NT2/D1 (cell line): ENCODE measurements at places on chromosomes 16 and 17.

GRCh38 chr17:74037320-74037719 is 166.2 kb upstream of the RPL38 start:
- no peak for DNase-seq

GRCh38 chr17:81302861-81303333 is 7.8 kb upstream of the SLC38A10 start:
- DNase-seq = no peak

GRCh38 chr16:11914210-11915113 is 1.3 kb downstream of the GSPT1 start:
- no peak for DNase-seq

GRCh38 chr17:40402668-40403067 is 15.0 kb downstream of the TOP2A start:
- DNase-seq = no peak

DNA sequence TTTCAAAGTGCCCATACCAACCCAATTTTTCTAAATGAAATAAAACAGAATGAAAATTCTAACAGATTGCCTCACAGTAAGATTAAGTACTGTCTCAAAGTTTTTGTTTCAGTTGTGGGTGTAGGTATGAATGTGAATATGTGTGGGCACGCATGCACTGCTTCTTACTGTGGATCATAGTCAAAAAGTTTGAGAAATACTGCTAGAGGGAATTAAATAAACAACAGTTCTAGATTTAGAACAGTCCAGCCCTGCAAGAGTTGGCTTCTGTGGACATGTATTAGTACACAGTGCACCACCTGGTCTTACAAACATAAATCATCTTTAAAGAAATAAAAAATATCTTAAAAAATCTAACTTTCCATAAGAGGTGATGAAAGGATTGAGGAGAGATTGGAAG is 8.4 kb downstream of the ZNF652 start:
- no peak for DNase-seq

GRCh38 chr17:75688209-75688825 is 21.2 kb downstream of the SAP30BP start:
- DNase-seq = no peak

GRCh38 chr17:35155246-35155645 is 7.6 kb downstream of the UNC45B start:
- DNase-seq = no peak

- no peak for DNase-seq
Measured at GRCh38 chr16:73252446-73252845, 204.5 kb upstream of the ZFHX3 start.

- no peak for DNase-seq
Measured at GRCh38 chr17:38875477-38876075, 5.7 kb downstream of the LASP1 start.

DNA sequence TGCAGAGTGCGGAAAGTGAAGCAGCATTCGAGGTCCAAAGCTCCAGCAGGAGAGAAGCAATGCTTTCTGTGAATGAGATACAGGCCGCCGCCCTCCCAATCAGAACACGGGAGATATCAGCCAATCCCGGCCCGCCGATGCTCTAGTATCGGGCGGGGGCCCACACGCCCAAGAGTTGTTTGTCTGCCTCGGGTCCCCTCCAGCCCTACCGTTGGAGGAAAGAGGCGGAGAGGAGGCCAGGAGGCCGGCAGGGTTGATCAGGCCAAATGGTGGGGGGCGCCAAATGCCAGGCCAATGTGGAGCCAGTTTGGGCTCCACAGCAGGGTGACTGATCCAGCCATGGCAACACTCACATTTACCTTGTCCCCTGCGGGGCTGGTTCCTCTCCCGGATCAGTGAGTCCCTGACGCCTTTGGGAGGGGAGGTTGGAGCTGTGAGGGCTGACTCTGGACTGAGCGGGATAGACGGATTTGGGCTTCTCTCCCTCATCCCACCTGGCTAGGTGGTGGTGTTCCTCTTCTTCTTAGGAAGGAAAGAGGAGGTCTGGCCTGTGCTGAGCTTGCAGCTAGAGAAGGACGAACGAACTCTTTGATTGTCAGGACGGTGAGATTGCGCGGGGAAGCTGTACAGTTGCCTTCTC is 10.4 kb upstream of the CUEDC1 start:
- no peak for DNase-seq

- DNase-seq = no peak
Measured at GRCh38 chr17:47978324-47978723, 7.4 kb downstream of the CDK5RAP3 start.
